ENCODE measurements at places on chromosomes 6 and 20.

DNA sequence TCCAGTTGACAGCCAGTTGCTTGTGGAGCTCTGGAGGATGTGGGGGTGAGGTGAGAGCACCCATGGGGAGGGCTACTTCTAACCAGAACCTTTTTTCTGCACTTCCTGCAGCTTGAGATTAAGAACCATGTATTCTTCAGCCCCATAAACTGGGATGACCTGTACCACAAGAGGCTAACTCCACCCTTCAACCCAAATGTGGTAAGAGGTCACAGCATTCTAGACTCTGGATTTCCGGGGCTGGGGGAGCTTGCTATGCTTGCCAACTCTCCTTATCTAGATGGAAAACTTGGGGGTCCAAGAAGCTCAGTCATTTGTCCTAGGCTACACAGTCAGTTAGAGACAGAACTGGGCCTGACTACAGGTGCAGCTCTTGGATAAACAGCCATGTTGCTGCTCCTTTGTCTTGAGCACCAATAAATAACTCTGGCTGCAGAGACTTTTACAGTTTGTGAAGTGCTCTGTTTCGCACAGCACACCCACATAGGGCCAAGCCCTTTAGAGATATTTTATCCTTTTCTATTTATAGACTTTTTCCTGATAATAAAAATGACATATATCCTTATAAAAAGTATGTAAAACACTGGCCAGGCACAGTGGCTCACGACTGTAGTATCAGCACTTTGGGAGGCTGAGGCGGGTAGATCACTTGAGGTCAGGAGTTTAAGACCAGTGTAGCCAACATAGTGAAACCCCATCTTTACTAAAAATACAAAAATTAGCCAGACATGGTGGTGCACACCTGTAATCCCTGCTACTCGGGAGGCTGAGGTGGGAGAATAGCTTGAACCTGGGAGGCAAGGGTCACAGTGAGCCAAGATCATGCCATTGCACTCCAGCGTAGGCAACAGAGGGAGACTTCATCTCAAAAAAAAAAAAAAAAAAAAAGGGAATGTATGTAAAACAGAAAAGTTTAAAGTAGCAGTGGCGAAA lies 10.6 kb upstream of the IFT52 start:
- DNase-seq: peak; percentile 1

GRCh38 chr6:126716032-126716431 lies 376.1 kb downstream of the CENPW start:
- no peak for DNase-seq

DNA sequence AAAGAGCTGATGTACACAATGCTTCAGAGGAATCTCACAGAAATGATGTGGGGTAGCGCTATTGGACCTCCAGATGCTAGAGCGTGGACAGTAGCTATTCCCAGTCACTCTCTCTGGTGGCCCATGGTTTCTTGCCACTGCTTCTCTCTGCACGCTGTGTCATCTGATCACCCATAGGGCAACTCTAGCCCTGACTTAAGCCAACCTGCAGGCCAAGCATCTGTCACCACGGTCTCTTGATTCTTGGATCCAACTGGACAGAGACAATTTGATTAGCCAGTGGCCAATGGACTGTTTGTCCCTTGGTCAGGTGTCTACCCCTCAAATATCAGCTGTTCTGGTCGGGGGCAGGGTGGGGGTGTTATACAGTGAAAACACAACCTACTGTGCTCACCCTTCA lies 42.4 kb upstream of the TRAF3IP2 start:
- DNase-seq: no peak

GRCh38 chr20:52139986-52140385 lies 51.6 kb downstream of the ZFP64 start:
- DNase-seq: no peak

- no peak for DNase-seq
Measured at GRCh38 chr6:116667623-116668022, 943 bp downstream of the ZUP1 start.

DNA sequence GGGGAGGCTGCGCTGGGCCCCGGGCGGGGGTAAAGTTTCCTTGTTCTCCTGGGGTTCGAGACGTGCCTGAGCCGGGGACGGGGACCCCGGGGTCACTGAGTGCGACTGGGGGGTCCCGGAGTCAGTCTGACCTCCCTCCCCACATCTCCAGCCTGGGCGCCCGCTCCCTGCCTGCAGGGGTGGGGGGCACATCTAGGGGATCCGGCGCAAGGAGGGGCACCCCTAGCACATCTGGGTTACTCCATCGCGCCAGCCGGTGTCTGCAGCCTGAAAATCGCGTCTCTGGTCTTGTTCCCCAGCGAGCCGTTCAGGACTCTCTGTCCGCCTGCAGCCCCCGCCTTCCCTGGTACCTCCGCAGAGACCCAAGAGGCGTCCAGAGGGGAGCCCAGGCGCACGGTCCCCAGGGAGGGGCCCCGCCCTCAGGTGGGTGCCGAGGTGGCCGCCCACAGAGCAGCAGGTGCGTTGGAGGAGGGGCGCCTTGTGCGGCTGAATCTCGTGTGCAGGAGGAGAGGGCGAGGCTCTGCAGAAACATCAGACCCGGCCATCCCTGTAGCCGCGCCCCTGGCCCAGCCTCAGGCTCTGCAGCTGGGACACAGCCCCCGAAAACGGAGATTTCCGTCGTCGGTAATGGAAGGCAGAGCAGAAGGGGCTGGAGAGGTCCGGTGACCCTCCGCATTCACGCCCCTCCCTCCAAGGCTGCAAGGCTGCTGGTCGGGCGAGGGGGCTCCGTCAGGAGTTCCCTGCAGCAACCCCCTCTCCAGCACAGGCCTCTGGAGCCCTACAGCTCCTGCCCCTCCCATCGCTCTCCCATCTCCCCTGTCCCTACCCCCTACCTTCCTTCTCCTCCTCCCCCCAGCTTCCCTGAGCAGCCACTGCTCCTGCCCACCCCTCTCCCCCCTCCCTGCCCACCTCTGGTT lies 628 bp upstream of the CHRNA4 start:
- DNase-seq: no peak

- DNase-seq: peak; percentile 70
Measured at GRCh38 chr20:51318058-51318949, 224.2 kb downstream of the NFATC2 start.

DNA sequence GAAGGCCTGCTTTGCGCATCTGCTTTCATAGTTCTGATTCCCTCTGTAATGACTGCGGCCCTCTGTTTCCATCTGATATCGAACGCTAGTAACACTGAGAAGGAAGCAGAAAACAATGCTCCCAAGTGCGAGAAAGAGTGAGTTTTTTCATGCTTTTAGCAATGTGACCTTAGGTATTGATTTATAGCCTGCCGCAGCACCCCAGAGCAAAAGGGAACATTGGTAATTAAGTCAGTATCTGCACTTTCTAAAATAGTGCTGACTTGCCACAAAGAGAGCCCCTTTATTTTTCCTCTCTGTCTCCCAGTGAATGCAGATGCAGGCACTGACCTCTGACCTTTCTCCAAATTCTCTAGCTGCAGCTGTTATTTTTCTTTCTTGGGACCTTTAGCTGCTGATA lies 129.8 kb downstream of the HDGFL1 start:
- no peak for DNase-seq

- DNase-seq: no peak
Measured at GRCh38 chr6:10410207-10411050, 4.4 kb downstream of the TFAP2A start.

DNA sequence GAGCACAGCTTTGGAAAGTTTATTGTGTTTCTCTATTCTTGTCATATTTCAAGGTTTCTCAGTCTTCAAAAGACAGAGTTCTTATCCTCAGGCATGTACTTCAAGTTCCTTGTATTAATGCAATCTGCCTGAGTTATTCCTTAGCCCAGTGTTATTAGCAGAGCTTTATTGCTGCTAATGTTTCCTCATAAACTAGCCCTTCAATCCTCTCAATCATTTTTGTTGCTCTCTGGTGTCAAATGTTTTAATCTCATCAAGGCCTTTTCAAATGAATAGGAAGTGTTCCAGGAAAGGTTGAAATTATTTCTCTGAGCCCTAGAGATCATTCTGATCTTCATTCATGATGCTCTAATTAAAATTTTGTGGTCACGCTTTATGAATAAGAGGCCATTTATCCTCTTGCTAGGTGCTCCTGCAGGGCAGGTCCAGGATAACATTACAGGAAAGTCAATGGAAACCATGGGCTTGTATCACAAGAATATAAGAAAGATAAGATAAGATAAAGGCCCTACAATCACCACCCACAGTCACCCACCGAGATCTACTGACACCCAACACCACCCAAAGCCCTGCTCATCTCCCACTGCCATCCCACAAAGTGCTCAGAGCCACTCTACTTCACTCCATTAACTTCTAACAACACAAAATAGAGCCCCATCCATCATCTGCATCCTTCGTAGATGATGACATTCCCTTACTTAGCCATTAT lies 125.9 kb downstream of the COL9A1 start:
- DNase-seq: no peak

DNA sequence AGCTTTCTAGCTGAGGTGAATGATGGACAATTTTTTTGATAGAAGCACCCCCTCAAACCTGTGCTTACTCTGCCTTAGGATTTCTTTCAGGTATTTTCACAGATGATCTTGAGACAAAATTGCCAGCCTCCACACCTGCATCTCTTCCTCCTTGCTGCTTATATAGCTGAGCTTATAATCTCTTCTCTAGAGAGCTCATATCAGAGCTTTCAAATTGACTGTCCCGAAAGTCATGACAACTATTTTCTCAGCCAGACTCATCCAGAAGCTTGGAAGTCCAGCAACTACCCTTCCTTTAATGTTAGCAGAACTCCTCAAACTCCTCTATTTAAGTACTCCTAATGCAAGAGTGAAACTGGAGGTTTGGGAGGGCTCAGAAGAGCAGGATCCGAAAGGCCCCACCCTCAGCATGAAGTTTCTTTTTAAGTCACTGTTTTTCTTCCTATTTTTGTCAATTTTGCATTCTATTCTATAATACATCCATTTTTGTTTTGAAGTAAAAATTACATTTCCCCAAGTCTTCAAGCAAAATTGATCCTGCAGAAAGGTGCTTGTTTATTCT lies 12.7 kb downstream of the CGA start:
- no peak for DNase-seq

DNA sequence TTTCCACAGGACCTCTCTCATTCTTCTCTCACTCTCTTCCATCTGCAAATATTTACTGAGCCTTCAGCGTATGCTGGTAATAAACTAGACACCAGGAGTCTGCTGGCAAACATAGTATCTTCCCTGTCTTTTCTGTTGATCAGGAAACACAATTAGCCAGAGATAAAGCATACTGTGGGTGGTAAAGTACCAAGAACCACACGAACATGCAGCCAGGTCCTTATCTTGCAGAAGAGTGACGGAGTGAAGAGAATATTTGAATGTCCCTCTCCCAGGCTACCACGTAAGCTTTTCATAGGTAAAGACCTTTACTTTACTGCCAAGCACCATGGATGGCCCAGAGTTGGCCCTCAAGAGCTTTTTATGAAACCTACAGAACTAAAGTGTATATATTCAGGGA lies 13.3 kb downstream of the FHL5 start:
- DNase-seq: no peak

DNA sequence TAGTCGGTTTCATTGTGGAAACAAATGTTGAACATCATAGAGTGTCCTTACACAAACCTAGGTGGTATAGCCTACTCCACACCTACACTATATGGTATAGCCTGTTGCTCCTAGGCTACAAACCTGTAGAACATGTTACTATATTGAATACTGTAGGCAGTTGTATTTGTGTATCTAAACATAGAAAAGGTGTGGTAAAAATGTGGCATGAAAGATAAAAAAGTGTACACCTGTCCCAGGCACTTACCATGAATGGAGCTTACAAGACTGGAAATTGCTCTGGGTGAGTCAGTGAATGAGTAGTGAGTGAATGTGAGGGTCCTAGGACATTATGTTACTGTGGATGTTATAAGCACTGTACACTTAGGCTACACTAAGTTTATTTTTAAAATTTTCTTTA lies 103.0 kb downstream of the ZFAND3 start:
- no peak for DNase-seq

DNA sequence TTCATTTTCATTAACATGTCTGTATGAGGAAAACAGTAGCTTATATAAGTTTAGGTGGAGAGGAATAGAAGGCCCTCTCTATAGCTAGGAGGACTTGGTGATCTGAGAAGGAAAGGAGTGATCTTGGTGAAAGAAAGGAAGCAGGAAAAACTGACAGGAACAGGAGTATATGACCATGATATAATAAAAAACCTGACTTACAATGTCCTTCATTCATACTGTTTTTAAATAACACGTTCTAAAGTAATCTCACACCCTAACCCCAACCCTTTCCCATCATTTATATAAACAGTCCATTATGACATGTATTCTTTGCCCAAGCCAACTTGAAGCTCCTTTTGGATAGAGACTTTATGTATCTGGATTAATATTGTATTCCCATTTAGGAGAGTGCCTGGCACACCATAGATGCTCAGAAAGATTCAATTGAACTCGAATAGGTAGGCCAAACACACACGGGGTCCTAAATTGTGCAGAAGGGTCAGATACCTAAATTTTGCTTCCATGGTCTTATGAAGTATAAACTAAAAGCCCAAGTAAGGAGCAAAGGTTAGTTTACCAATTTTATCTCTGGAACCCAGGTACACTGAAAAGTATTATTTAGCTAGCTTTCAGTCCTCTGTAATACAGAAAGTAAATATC lies 75.9 kb downstream of the OR2B2 start:
- DNase-seq: no peak

DNA sequence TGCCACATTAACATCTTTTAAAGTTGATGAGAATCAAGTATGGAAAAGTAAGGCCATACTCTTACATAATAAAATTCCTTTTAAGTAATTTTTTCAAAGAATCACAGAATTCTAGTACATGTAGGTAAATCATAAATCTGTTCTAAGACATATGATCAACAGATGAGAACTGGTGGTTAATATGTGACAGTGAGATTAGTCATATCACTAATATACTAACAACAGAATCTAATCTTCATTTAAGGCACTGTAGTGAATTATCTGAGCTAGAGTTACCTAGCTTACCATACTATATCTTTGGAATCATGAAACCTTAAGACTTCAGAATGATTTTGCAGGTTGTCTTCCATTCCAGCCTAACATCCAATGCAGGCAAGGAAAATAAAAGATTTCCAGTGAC lies 11.6 kb downstream of the PLN start:
- no peak for DNase-seq

- DNase-seq: no peak
Measured at GRCh38 chr20:40675599-40676221, 13.3 kb downstream of the MAFB start.

GRCh38 chr20:46928580-46929132 lies 34.0 kb downstream of the EYA2 start:
- no peak for DNase-seq

GRCh38 chr6:163054641-163055040 lies 326.9 kb downstream of the PACRG start:
- DNase-seq: no peak

DNA sequence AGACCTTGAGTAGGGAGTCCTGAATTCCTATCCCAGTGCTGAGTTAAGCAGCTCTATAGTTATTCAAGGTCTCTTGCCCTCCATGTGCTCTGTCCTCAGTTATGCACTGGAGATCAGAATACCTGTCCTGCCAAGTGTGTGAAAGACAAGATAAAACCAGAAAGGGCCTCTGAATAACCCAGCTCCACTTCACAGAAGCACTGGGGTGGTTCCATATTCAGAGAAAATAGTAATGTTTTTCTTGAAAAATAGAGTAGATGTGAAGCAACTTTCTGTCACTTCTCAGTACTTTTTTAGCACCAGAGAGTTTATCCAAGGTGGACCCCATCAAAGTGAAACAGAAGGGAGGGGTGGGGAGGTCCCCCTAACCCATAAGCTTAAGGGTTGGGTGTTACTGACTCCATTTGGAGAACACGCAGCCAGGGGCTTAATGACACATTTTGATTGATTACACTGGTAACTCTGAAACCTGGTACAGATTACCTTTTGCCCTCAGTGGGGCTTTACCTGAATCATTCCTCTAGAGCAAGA lies 509.8 kb upstream of the JARID2 start:
- DNase-seq: no peak

All from NCI-H774 (cell line).